ENCODE measurements at places on chromosomes 1 and 21.

DNA sequence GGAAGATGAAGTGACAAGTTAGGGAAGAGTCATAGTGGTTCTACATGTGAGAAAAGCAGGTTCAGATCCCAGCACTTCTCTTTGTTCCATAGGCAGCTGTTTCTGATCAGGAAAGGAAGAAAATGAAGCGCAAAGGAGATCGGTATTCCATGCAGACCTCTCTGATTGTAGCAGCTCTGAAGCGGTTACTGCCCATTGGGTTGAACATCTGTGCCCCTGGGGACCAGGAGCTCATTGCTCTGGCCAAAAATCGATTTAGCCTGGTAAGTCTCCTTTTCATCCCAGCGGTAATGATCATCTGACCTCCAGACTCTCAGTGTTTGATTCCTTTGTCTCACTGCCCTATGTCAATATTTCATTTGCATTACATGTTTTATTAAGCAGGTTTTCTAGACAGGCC is 173.6 kb downstream of the ZP4 start:
- no peak for DNase-seq

DNA sequence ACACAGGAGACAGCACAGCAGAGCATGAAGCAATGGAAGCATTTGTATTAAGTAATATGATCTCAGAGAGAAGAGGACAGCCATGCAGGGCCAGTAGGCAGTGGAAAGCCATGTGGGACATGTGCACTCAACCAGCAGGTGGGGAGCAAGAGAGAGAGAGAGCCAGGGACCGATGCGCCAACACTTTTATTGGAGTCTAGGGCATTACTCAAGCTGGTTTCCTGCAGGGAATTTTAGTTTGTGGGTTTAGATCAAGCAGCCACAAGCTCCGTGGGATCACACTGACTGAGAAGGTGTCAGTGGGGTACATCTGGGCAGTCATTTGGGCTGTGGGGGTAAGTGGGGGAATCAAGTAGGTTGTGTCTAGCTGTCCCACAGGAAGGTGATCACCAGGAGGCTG is 137.1 kb downstream of the PCBP3 start:
- DNase-seq: no peak

- no peak for DNase-seq
Measured at GRCh38 chr1:37237948-37238347, 203.6 kb upstream of the GRIK3 start.

DNA sequence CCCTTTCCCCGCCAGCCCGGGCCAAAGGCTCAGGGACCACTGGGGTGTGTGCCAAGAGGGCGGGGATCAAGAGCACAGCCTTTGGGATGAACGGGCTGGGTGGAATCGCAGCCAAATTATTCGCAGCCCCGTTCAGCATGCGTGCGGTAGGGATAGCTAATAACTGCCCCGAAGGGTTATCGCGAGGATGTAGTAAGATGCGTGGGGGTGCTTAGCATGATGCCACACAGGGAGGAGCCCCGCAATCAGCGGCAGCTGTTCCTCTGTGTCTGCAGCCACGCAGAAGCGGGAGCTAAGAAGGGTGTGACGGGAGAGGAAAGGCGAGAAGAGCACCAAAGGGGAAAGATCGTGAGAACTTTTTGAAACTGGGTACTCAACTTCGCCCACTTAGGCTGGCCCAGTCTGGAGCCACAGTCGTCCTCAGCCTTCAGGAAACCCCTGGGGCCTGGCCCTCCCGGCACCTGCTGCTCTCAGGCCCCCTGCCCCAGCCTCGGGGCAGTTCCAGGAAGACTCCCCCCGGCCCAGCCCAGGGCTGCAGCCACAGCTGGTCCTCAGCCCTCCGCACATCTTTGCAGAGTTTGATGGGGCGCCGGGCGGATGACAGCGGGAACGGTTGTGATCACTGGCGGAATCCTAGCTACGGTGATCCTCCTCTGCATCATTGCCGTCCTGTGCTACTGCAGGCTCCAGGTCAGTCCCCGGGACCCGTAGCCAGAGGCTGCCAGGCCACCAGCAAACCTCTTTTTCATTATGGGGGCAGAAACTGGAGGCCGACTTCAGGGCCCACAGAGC is 64.9 kb downstream of the TOR1AIP2 start:
- DNase-seq: no peak

DNA sequence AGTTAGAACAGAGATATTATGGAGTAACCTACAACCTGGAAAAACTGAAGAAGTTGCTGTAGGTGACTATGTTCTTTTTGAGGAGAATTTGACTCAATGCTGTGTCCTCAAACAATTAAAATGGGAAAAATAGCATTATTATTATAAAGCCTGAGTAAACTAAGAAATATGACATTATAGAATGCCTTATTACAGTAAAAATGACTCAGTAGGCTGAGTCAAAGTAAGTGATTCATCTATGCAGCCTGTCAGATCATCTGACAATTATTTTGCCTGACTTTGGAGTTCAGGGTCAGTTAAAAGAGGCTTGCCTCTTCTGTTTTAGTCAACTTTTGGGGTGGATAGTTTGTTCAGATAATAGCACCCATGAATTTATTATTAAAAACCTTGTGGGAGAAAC is 150.8 kb upstream of the PTGFR start:
- no peak for DNase-seq

DNA sequence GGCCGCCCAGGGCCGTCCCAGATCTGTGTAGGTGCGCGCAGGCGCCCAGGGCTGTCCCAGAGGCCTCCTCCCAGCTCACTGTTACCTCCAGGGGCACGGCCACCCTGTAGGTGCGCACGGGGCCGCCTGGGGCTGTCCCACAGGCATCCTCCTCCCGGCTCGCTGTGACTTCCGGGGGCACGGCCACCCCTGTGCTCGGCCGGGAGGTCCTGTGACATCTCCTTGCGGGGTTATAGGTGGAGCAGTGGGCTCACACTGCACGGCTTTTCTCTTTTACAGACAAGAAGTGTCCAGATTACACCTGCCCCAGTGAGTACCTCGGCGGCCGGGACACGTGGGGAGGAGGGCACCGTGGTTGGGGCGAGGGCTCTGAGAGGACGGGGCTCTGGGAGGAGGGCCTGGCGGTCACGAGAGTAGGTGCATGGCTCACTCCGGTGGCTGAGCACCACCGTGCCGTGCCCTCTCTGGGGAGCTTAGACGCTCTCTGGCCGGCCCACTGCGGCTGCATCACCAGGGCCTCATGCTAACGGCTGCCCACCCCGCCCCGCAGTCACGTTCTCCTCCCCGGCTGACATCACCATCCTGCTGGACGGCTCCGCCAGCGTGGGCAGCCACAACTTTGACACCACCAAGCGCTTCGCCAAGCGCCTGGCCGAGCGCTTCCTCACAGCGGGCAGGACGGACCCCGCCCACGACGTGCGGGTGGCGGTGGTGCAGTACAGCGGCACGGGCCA is 21.4 kb downstream of the COL6A1 start:
- DNase-seq: no peak

DNA sequence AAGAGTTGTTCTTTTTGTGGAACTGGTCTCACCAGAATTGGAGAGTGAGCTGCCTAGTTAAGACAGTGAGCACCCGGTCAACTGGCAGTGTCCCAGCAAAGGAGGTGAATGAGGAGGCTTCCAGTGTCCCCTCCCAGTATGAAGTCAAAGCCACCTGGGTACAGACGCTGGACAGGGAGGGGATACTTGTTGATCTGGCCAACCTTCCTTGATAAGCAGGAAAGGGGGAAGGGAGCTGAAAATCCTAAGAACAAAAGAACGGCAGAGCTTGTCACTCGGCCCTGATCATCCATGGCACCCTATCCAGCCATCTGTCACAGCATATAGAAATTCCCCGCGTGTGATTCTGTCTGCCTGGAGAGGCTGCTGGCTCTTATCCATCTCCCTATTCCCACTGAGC is 91.5 kb downstream of the SSBP3 start:
- no peak for DNase-seq

DNA sequence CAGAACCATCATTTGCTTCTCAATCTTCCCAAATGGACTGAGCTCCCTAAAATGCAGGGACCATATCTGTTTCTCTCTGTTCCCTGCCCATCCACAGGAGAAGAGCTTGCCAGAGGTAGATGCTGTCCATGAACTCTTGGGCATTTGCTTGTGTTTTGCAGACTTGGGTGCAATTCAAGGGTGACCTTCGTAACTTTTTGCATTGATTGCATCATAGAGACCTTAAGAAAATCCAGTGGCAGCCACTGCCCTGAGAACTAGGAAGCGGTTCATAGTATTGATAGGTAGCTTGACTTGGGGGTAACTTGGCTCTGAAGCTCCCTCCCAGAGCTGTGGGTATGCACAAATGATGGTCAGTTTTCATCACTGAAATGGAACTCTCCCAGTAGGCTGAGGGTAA is 34.3 kb upstream of the EDEM3 start:
- no peak for DNase-seq

- no peak for DNase-seq
Measured at GRCh38 chr1:191432817-191433216, 725.4 kb upstream of the RGS18 start.

GRCh38 chr1:174795806-174796205 is 203.9 kb upstream of the CACYBP start:
- no peak for DNase-seq

DNA sequence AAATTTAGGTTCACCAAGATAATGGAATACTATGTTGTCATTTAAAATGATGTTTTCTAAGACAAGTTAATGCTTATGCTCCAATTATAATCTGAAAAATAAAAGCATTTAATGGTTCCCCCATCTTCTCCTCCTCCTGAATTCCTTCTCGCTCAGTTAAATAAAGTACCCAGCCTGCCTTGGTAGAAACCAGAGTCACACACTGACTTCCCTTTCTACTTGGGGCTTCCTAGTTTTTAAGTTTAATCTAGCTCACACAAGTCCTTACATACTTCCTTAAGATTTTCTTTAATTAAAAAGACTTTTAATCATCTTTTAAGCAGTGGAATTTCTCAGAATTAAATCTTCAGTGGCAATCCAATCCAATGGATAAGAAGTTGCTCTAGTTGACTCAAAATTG is 32.9 kb downstream of the CD58 start:
- DNase-seq: no peak

DNA sequence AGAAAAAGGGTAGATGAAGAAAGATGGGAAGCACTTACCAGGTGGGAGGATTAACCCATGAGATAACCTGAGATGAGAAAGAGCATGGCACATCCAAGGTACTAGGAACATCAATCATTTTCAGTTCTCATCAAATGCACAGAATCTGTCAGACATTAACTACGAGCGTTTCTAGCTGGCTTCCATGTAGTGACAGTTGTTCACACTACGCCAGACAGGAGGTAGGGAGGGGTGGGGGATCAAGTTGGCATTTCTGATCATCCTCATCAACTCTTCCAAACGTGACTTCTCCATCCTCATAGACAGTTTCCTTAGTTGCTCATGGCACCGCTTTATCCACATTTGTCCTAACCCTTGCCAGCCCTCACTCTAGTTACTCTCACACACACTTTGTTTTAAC is 120.2 kb downstream of the PLD5 start:
- no peak for DNase-seq

DNA sequence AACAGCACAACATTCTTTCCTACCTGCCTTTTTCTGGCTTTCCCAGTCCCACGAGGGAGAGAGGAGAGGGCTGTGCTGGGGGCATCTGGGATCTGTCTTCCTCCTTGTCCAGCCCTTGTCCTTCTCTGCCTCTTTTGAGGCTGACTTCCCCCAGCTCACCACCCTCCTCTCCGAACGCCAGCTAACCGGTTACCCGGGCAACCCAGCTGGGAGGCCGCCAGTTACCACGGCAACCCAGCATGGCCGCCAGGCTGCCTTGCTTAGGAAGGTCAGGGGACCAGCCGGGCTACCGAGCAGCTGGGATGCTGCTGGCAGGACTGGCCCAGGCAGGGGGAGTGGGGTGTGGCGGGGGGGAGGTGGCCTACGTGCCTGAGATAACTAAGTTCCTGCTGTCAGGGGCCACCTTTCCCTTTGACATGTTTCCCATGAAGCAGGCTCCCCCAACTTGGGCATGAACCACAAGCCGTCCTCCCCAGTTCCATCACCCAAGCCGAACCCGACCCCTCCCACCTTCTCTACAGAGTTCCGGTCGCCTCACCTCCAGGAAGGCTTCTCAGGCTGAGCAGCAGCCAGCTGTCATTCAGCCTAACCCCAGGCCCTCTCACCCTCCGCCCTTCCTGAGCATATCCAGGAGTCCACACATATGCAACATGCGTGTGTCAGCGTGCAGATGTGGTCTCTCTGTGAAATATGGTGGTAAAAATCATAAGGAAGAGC is 8.7 kb downstream of the PLEKHA6 start:
- no peak for DNase-seq

DNA sequence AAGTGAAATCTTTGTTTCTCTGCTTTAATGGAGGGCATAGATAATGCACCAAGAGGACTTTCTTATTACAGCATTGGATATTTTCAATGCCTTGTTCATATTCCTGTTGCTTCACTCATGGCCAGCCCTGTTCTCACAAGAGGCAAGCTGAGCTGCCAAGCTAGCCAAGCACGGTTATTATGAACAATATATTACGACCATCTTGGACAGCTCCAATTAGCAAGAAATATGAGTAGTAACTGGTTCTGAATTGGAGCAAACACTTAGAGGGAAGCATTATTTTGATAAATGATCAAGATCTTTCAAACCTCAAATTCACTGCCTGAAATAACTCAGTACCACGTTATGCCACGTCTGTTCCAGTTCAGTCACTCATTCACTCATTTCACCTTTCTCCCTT is 159.8 kb downstream of the SETD4 start:
- DNase-seq: no peak

- no peak for DNase-seq
Measured at GRCh38 chr1:70990469-70991253, 57.0 kb downstream of the PTGER3 start.

GRCh38 chr1:194731025-194731424 is 1544.6 kb upstream of the B3GALT2 start:
- no peak for DNase-seq

DNA sequence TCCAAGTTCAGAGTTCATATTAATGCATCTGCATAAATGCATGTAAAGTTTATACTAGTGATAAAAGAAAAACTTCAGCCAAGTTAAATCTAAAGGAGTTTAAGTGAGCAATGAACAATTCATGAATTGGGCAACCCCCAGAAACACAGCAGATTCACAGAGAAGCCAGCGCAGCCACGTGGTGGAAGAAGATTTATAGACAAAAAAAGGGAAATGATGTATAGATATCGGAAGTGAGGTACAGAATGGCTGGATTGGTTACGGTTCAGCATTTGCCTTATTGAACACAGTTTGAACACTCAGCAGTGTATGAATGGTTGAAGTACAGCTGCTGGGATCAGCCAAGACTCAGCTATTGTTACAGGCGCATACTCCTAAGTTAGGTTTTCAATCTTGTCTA is 5.7 kb downstream of the AK5 start:
- DNase-seq: no peak

DNA sequence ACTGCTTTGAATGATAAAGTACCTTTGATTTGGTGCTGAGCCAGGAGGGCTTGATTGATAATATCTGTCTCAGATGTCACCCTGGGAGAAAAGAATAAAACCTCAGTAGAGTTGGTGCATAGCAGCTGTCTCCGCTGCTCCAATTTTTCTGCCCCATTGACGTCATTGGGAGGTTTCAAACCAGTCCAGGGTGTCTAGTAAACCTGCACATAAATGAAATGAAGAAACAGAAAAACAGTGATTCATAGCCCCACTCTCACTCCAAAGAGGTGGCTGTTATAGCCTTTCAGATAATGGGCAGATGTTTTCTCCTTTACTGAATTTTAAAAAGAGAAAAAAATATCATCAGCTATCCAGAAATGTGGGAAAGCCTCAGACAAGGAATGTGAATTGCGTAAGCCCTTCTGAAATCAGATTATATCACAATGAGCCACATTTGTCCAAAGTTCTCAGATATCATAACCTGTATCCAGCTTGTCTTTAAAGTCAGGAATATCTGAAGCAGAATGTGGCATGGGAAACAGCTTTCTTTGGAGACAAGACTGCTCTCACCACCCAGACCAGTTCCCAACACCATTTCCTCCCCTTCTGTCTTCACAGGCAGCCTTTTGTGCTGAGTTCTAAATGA is 351.3 kb upstream of the SGIP1 start:
- DNase-seq: no peak

- no peak for DNase-seq
Measured at GRCh38 chr1:184075055-184076029, 23.8 kb downstream of the TSEN15 start.
